ENCODE measurements at places on chromosomes 2 and 18.

GRCh38 chr2:75054296-75054695 lies 95.9 kb downstream of the POLE4 start:
- DNase-seq: no peak
- H3K27ac ChIP-seq: no peak overlapping the region
- no peaks in the 10 kb centered on the region for H3K27me3 ChIP-seq
- no peak overlapping the region for H3K4me3 ChIP-seq
- no peaks in the 10 kb centered on the region for H3K36me3 ChIP-seq

DNA sequence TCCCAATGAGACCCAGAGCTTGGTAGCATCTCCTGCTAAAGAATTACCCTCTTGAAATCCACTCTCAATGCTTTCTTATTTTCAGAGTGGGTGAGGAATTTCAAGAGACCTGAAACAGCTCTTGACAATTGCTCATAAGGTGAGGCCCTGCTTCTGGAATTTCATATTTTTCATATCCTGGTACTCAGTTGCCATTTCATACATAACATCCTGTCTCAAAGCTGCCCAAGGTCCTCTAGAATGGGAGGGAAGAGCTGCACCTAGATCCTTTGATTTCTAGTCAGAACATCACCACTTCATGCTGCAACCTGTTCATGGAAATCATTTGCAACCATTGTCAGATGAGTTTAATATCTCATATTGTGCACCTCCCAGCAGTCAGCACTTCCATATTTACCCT lies 404.8 kb upstream of the GALNT5 start:
- no peak overlapping the region for H3K27ac ChIP-seq
- H3K4me1 ChIP-seq: no peaks in the 10 kb centered on the region
- H3K36me3 ChIP-seq: no peaks in the 10 kb centered on the region
- DNase-seq: no peak
- no peaks in the 10 kb centered on the region for H3K27me3 ChIP-seq
- no peak overlapping the region for H3K4me3 ChIP-seq

DNA sequence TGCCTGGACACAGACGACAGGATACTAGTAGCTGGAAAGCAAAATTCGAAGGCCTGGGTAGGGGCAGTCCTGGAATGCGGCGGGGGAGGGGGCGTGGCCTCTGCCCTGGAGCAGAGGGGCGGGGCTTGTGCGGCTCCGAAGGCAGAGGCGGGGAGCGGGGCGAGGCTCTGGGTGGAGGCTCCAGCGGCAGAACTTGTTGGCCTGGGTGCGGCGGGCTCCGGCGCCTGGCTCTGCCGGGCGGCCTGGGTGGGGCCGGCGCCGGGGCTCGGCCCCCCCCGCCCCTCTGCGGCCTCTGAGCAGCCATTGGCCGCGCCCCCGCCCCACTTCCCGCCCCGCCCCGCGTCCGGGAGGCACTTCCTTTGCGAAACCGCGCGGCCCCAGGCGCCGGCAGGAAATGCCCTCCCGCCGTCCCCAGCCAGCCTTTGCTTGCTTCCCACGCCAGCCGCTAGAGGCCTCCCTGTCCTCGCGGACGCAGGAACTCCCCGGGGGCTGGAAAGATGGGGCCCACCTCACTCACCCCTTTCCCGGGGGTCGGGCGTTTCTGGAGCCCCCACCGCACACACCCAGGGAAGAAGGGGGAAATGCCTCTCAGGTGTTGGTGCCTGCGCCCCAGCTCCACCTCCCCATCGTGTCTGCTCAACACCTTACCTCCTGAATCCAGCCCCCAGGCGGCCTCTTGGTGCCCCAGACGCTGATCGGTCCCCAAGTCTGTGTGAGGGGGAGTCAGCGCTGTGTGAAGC lies 6.7 kb downstream of the CTDSP1 start:
- H3K36me3 ChIP-seq: peaks cover 19% of the 10 kb centered on the region
- DNase-seq: peak; percentile 94
- H3K27me3 ChIP-seq: peaks cover 13% of the 10 kb centered on the region
- peaks cover 36% of the 10 kb centered on the region for H3K4me1 ChIP-seq
- H3K27ac ChIP-seq: peak overlapping the region; percentile 83

- H3K36me3 ChIP-seq: no peaks in the 10 kb centered on the region
- H3K27me3 ChIP-seq: peaks cover 16% of the 10 kb centered on the region
- H3K4me1 ChIP-seq: no peaks in the 10 kb centered on the region
- no peak for DNase-seq
These were observed 488.3 kb downstream of the DLGAP1 start for GRCh38 chr18:3966642-3967358.

DNA sequence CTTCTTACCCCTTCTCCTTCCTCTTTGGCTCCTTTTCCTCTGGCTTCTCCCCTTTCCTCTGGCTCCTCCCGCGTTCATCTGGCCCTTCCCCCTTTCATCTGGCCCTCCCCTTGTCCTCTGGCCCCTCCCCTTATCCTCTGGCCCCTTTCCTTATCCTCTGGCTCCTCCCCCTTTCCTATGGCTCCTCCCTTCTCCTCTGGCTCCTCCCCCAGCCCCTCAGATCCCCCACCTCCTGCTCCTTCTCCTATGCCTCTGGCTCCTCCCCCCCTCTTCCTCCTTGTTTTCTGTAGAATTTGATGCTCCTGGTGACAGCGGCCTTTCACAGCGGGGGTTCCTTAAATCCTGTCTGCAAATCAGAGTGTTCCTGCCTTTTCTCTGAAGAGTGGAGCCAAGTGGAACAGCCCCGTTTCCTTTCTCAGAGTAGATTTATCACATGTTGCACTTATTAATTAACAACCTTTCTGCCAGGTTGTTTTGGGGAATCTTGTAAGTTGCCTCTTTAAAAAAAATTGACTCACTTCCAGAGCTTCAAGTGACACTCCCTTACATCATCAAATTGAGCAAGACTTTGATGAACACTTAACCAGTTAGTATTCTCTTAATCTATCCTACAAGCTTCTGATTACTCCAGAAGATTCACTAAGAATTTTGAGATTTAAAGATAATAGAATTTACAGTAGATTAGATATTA lies 27.9 kb downstream of the FABP1 start:
- H3K4me1 ChIP-seq: no peaks in the 10 kb centered on the region
- no peak overlapping the region for H3K4me3 ChIP-seq
- no peak overlapping the region for H3K27ac ChIP-seq
- no peak for DNase-seq

DNA sequence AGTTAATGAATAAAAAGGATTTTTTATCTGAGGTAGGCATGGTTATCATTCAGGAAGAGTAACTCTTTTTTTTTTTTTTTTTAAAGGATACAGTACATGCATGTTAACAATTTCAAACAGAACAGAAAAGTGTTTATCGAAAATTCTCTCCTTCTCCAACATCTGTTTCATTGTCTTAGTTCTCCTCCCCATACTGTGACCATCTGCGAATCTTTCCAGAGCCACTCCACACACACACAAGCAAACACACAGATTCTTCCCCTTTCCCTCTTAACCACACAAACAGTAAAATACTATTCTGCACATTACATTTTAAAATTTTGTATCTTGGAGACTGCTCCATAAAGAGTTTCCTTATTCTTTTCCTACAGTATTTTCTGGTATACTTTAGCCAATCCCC lies 38.0 kb downstream of the NPC1 start:
- no peaks in the 10 kb centered on the region for H3K4me1 ChIP-seq
- no peak overlapping the region for H3K4me3 ChIP-seq
- H3K27ac ChIP-seq: no peak overlapping the region
- H3K36me3 ChIP-seq: peaks cover 18% of the 10 kb centered on the region
- H3K27me3 ChIP-seq: no peaks in the 10 kb centered on the region

- H3K4me3 ChIP-seq: no peak overlapping the region
- H3K27me3 ChIP-seq: peaks cover 15% of the 10 kb centered on the region
- peak; percentile 24 for DNase-seq
- H3K27ac ChIP-seq: peak overlapping the region; percentile 87
These were observed 29.9 kb upstream of the ALKAL2 start for GRCh38 chr2:317501-318424.

DNA sequence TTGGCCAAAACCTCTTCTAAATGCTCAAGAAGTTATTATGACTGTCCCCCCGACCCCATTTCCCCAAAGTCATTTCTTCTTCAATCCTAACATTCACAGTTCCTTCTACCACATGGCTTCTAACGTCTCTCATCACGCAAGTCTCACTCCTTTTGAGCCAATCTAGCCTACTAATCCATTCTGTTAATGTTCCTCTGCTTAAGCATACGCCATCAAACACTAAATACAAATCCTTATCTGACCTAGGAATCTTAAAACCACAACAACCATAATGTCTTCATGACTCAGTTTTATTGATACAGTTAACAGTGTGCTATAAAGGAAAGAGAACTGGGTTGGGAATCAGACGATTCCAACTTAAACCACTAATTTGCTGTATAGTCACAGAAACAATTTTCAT lies 23.9 kb downstream of the HNRNPLL start:
- no peak for DNase-seq
- no peaks in the 10 kb centered on the region for H3K27me3 ChIP-seq
- peaks cover 18% of the 10 kb centered on the region for H3K4me1 ChIP-seq
- H3K27ac ChIP-seq: no peak overlapping the region

All from activated naive CD8-positive, alpha-beta T cell treated with anti-CD3 and anti-CD28 coated beads for 36 hours (primary cell).